ENCODE measurements at places on chromosomes 11 and 22.

DNA sequence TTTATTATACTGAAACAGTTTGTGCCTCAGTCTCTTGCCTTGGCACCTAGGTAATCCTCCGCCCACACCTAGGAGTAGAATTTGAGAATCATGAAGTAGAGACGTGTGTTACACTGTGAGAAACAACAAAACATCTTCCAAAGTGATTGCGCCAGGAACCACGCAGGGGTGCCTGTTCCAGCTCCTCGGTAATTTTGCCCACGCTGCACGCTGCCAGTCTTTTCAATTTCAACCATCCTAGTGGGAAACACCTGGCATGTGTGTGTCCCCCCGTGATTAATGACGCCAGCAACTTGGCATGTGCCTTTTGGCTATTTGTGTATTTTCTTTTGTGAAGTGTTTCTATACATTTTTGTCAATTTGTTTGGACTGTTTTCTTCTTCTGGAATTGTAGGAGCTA, 919.1 kb downstream of the BRD1 start:
- DNase-seq: no peak

GRCh38 chr11:134537941-134538340, 125.9 kb upstream of the B3GAT1 start:
- no peak for DNase-seq

GRCh38 chr11:11944444-11944843, 64.0 kb downstream of the DKK3 start:
- DNase-seq: no peak

DNA sequence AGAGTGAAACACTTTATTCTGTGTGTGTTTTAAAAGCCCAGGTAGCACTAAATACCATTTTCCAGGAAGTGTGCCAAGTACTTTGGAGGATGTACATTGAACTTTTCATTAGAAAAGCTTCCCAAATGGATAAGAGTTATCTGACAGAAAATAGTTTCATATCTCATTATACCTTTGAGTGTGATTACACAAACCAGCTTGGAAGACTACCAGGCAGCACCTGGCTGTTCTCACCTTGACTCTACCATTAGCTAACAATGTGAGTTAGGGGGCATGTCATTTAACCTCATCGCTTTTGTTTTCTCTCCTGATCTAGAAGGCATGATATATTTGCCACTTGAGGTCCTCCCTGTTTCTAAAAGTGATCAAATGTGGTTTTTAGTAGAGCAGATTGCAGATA, 50.2 kb downstream of the GRM5 start:
- no peak for DNase-seq

- no peak for DNase-seq
Observed at GRCh38 chr11:2796508-2797113, 89.0 kb downstream of the CDKN1C start.

DNA sequence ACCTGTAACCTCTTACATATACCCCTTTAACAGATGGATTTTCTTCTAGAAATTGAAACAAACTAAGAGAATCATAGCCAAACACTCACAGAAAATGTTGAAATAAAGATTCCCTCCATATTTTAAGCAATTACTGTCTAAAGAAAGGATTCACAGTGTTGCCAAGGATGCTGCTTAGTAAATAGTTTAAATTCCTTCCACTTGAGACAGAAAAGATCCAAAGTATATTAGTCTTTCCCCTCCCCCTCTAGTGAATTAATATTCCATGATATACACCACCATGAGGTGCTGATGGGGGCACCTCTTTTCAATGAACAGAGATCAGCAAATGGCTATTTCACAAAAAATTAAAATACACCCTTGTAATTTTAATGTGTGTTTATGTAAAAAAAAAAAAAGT, 186.8 kb downstream of the SOX6 start:
- DNase-seq: no peak

GRCh38 chr11:56889986-56890385, 98.7 kb upstream of the OR5AK2 start:
- no peak for DNase-seq

GRCh38 chr22:17943533-17944249, 80.7 kb downstream of the MICAL3 start:
- DNase-seq: no peak

DNA sequence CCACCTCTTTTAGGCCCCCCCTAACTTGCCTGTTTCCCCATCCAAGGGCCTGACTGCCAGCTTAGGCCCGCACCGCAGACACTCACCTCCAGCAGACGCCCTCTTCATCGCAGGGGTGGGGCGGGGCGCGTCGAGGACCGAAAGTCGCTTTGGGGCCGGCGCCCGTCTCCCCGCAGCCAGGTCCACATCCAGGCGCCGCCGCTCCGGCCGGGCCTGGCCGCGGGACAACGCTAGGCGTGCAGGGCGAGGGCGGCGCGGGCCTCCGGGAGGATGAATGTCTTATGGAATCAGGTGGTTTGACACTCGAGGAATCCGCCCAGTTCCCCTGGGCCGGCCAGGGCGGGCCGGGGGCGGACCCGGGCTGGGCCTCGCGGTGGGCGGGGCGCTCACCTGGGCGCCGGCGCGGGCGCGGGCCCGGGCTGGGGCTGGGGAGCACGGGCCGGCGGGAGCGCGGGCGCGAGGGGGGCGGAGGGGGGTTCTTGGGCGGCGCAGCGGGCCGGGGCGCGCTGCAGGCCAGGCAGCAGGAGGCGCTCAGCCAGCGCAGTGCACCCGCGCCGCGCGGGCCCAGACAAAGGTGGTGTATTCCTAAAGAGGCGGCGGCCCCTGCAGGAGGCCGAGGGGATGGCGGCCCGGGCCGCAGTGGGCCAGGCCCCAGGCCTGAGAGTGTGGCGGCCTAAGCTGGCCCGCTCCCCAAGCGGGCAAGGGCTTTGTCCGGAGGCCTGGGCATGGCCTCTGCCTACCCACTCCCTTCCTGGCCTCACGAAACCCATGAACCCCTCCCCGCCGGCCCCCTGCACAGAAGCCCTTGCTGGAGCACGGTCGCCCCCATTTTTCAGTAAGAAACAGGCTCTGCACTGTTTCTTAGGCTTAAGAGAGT, 177.6 kb downstream of the IGLL1 start:
- no peak for DNase-seq

DNA sequence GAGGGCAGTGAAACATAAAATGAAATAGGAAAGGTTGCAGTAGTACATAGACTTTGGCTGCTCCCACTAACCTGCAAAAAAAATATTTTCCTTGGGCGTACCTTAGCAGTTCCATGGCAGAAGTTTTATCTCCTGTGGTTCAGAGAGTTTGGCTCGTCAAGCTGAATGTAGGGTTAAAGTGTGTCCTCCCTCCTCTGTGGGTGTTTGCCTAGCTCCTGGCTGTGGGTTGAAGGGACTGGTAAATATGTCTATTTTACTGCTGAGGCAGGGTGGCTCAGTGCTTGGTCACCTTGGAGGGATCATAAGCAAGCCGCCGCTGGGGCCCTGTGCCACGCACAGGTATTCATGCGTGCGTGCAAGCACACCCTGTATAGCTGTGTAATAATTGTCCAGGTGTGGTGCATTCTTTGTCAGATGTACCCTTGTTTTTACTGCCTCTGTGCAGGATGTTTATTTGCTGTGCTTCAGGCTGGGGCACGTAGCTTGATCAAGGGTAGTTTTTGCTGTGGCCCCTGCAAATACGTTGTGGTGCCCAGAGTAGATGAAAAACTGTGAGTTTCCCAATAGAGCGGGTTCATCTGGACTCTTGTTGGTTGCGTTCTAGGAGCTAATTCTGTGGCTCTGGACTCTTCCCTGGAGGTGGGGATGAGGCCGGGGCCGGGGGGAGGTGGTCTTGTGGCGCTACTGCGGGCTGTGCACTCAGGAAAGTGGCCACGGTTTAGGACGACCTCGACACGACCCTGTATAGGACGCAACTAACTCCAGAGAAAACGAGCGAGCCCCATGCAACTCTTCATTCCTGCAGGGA, 732 bp upstream of the SORL1 start:
- no peak for DNase-seq
